ENCODE measurements at places on chromosomes 1 and 21.

- DNase-seq, result no peak
These were observed 347.4 kb upstream of the ADGRL2 start for GRCh38 chr1:81453367-81453703.

DNA sequence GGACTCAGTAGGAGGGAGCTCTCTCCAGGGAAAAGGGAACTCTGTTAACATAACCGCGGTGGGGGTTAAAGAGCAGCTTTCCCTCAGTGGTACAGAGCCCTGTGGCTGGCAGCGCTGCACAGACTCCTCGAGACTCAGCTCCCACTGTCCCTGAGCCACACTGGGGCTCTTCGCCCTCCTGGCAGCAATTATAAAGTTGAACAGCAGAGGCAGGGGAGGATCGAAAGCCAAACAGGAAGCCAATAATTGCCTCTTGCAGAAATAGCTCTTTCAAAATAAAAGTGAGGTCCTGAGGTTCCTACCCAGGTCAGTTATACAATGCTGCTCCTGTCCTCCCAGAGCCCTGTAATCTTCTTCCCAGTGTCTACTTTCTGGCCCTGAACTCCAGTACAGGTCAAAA lies 77.0 kb downstream of the FAM78B start:
- DNase-seq, result peak; percentile 13

DNA sequence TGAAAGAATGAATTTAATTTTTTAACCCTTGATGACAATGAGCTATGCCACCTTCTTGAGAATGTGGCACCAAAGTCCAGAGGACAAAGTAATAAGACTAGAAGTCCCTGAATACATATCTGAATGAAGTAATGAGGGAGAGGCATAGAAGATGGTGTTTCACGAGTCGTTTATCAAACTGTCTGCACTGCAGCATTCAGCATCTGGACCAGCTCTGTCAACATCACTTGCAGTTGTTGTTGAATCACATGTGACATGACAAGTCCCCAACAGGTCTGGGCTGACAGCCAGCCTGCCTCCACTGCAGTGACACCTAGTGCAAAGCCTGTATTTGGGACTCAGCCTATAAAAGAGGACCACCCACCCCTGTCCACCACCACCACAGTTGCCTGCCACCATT lies 17.3 kb upstream of the GALNT2 start:
- no peak for DNase-seq

DNA sequence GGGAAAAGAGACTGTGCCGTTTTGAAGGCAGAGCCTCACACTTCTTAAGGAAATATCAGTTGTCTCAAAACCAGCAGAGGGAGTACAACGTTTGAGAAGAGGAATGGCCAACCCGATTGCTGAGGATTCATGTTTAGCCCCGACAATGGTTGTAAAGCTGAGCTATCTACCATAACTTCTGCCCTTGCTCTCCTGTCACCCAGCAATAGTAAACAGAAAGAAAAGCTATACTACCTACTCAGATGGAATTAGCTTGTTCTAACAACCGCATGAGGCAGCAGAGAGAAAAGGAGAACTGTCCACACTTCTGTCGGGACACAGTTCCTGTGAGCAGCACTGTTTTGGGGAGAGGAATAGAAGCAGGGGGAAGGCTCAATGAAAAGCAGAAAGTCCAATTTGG lies 91.2 kb downstream of the SLC45A1 start:
- no peak for DNase-seq

DNA sequence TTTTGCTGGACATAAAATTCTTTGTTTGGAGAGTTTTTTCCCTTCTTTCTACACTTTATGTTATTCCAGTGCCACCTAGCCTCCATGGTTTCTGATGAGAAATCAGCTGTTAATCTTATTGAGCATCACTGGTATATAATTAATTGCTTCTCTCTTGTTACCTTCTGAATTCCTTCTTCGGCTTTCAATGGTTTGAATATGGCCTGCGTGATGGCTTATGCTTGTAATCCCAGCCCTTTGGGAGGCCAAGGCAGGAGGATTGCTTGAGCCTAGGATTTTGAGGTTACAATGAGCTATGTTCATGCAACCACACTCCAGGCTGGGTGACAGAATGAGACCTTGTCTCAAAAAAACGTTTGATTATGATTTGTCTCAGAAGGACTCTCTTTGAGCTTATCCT lies 13.0 kb upstream of the CNIH4 start:
- no peak for DNase-seq

GRCh38 chr1:208668991-208669390 lies 424.8 kb upstream of the PLXNA2 start:
- no peak for DNase-seq

DNA sequence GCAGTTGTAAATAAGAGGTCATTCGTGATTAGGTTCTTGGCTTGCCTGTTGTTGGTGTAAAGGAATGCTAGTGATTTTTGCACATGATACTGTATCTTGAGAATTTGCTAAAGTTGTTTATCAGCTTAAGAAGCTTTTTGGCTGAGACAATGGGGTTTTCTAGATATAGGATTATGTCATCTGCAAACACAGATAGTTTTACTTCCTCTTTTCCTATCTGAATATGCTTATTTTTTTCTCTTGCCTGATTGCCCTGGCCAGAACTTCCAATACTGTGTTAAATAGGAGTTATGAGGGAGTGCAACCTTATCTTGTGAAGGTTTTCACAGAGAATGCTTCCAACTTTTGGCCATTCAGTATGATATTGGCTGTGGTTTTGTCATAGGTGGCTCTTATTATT lies 576.1 kb upstream of the RGS18 start:
- DNase-seq, result no peak

DNA sequence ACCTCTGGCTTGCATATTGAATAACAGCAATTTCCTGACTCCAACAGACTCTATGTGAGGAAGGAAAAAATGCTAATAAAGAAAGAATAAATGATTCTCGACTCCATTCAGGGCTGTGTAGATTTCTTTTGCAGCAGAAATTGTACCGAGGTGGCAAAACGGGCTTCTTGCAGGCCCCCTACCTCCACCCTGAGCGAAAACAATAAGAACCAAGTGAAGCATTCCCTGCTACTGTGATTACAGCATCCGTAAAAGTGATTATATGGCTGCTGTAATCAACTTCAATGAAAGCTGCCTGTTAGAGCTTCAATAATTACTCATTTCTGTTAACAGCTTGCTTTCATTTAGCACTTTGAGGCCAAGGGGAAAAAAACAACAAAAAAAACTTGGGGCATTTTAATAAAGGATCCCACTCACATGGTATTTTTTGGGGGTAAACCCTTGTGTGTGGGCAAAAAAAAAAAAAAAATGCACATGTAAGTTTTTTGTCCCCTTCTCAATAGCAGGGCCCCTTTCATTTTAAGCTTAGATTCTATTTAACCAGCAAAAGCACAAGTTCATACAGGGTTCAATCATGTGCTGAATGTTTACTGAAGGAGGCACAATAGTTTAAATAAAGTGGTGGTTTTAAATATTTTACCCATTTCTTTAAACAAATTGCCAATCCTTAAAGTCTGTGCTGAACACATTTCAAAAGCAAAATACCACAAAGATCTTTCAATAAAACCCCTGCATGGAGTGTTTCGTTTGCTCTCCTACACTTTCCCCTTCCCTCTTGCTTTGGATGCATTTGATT lies 271.6 kb downstream of the LMO4 start:
- DNase-seq, result no peak

DNA sequence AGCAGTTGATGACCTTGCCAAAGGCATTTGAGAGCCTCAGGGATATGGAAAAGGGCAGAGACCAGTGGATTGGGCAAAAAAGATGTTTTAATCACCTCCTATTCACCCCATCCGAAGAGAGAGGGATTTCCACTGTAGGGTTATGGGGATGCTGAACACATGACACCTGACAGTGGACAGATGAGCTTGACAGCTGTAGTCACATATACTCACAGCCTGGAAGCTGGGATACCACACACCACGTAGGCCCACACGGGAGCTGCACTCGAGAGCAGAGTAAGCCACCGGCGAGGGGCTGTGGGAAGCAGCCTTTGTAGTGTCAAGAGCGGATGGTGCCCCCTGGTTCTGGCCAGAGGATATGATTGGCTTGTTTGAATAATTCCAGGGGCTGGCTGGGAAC lies 20.0 kb downstream of the ZBTB40 start:
- DNase-seq, result peak; percentile 49

DNA sequence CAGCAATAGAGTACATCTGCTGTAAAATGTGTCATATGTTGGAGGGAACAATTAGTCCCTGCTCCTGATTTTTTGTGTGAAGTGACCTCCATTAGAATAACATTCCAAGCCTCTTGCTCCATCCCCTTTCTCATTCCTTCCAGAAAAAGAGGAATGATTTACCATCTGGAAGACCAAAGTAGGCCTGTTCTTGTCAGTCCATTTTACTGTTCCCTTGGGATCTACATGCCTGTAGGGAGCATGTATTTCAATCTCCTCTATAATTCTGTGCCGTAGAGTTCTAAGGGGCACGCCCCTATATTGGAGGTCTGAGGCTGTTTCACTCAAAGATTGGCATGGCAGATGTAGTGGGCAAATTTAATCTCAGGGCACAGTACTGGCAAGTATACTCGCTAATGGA lies 48.8 kb upstream of the MAN1A2 start:
- DNase-seq, result no peak

DNA sequence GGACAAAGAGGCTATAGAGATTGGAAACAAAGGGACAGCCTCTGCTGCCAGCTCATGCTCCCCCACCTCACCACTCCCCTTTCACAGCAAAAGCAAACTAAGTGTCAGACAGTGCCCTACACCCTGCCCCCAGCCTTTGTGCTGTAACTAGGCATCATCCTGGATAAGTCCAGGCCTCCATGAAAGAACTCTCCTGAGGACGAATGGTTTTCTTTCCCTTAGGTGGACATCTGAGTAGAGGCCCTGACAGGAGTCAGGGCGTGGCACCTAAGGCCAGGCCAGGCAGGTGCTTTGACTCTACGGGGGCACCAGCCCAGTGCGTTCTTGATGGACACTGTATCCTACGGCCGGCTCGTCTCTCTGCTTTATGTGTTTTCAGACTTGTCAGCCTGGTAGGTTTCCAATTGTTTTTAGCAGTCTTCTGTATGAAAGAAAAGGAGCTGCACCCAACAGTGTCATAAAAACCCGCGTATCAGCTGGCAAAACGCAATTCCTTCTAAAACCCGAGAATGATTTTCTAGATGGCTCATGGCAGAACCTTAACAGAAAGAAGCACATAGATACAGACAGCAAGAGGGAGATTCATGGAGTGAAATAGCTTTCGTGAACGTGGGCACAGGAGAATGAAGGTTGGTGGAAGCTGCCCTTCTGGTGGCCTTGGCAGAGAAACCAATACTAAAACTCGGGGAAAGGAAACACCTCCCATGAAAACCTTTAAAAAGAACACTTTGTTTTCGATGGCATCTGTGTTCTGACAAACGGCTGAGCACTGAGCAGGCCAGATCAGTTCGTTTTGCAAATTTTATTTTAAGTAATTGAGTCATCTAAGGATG lies 51.7 kb upstream of the AJAP1 start:
- DNase-seq, result no peak

- no peak for DNase-seq
These were observed 55.3 kb downstream of the C8B start for GRCh38 chr1:56910441-56910985.

GRCh38 chr1:192133350-192133926 lies 24.8 kb upstream of the RGS18 start:
- DNase-seq, result no peak

- no peak for DNase-seq
These were observed 124.2 kb downstream of the MRPS6 start for GRCh38 chr21:34197561-34197960.

DNA sequence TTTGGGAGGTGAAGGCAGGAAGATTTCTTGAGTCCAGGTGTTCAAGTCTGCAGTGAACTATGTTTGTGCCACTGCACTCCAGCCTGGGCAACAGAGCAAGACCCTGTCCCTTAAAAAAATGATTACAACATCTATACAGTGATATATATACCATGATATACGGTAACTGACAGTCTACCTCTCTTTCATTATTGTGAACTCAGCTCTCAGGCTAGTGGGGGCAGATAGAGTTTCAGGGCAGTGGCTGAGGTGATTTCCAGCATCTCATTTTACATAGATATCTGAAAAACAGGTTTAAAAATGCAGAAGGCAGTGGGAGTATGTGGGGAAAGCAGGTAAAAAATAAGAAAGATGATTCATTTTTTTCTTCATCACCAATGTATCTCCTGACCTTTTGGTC lies 8.1 kb upstream of the NTNG1 start:
- DNase-seq, result no peak

- no peak for DNase-seq
These were observed 433.9 kb downstream of the SIPA1L2 start for GRCh38 chr1:232196042-232196441.

DNA sequence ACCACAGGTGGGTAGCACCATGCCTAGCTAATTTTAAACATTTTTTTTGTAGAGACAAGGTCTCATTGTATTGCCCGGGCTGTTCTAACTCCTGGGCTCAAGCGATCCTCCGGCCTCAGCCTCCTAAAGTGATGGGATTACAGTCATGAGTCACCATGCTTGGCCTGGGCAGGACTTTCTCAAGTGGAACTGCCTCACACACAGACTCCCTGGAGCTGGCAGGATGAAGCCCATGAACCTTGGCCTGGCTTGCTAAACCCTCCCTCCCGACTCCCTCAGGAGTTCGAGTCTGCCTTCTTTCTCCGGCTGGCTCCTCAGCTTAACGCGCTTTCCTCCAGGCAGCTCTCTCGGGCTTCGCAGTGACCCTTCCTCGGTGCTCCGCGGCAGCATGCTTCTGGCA lies 7.7 kb upstream of the ECE1 start:
- DNase-seq, result no peak

GRCh38 chr21:42102991-42103390 lies 31.9 kb downstream of the UMODL1 start:
- no peak for DNase-seq

DNA sequence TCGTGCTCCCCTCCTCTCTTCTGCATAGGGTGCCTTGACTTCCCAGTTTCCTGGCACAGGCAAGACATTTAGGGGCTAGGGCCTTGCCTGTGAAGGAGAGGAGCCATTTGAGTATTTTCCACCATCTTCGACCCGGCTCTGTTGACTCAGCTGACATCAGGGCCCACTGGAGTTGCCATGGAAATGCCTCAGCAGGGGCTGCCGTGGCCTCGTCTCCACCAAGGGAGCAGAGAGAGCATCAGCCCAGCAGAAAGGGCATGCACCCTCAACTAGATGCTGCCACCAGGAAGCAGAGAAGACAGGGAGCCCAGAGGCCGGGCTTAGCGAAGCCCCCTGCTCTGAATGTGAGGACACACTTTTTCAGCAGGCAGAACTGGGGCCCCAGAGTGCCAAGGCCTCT lies 101.9 kb upstream of the ACTL8 start:
- DNase-seq, result no peak

Data from SK-N-SH (cell line).